ENCODE measurements at places on chromosomes 13 and 19.

GRCh38 chr13:40527914-40528313 lies 138.5 kb downstream of the FOXO1 start:
- no peak for DNase-seq

- DNase-seq: no peak
Observed at GRCh38 chr13:71408416-71408815, 458.6 kb downstream of the DACH1 start.

- no peak for DNase-seq
Observed at GRCh38 chr13:38758277-38758676, 71.4 kb downstream of the FREM2 start.

DNA sequence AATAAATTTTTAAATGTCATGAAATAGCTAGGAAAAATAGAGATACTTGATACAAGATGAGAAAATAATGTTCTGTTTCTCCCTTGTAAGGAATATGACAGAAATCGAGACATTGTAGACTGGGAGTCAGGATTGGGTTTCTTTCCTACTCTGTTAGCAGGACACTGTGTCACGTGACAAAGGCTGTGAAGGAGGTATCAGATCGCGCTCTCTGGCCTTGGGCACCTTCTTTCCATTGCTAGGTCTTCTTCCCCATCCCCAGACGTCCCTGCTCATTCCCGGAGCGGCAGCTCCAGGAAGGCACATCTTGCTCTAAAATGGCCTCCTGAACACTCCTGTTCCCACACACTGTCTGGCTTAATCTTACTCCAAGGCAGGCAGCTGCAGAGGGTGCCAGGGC lies 133.4 kb downstream of the TM9SF2 start:
- DNase-seq: no peak

GRCh38 chr13:110834572-110834971 lies 80.3 kb downstream of the ANKRD10 start:
- DNase-seq: no peak

GRCh38 chr19:17564781-17565180 lies 9.3 kb downstream of the COLGALT1 start:
- DNase-seq: no peak

GRCh38 chr13:40533072-40533471 lies 133.4 kb downstream of the FOXO1 start:
- DNase-seq: no peak

DNA sequence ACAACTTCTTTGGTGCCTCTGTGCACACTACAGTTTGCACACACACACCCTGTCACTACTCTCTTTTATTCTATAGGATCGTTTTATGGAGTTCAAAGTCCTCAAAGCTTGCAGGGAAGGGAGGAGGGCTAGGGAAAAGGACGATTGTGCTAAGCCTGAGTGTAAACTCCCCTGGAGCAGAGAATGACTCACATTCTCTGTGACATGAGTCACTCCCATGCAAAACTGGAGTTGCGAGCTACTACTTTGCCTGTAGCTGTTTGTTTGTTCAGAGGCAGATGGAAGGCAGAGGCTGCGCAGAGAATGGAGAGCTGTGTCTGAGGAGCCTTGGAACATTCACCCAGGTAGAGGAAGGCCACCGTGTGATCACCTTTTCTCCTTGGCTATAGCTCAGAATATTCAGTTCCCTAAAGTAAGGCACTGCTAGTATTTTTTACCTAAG lies 80.5 kb upstream of the MBNL2 start:
- DNase-seq: peak; percentile 11

GRCh38 chr13:103188713-103189326 lies 122.6 kb upstream of the SLC10A2 start:
- DNase-seq: no peak

DNA sequence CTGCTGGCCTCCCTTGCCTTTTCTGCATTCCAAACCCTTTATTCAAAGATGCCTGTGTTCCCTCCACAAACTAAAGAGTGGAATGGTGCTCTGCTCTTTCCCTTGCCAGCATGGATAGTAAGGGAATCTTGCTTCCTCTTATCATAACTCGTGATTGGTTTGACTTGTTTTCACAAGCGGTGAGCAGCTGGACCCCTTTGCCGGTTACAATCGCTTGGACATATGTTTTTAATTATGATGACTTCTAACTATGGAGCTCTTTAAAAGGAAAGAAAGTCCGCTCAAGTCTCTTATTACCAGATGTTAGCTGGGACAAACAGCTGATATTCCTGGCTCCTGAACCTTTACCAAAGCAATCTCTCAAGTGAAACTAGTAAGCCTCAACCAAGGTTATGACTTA lies 1094.7 kb downstream of the UQCRFS1 start:
- DNase-seq: no peak

- no peak for DNase-seq
Observed at GRCh38 chr13:77878190-77878589, 40.4 kb downstream of the EDNRB start.

- DNase-seq: no peak
Observed at GRCh38 chr13:67827992-67828391, 597.9 kb upstream of the PCDH9 start.

GRCh38 chr13:102484329-102484728 lies 82.5 kb upstream of the FGF14 start:
- no peak for DNase-seq

- no peak for DNase-seq
Observed at GRCh38 chr19:31436121-31436776, 87.0 kb upstream of the TSHZ3 start.

GRCh38 chr19:55368701-55369563 lies 1.3 kb downstream of the IL11 start:
- no peak for DNase-seq

DNA sequence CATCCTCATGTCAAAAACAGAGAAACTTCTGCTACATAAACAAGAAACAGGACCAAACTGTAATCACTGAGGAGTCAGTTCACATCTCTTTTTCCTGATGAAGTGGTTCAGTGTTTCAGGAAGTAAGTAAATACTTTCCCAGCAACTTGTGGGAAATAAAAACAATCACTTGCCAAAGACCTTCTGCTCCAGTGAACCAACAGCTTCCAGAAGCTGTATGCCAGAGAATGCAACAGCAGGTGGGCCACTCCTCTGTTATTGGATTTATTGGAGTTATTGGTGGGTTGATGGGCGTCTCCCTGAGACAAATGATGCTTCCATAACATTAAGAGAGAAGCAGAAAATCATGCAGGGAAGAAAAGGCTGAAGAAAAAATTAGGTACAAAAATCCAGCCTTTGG lies 9.9 kb downstream of the SLC6A16 start:
- DNase-seq: no peak

- no peak for DNase-seq
Observed at GRCh38 chr19:19805480-19805879, 16.1 kb downstream of the ZNF506 start.

DNA sequence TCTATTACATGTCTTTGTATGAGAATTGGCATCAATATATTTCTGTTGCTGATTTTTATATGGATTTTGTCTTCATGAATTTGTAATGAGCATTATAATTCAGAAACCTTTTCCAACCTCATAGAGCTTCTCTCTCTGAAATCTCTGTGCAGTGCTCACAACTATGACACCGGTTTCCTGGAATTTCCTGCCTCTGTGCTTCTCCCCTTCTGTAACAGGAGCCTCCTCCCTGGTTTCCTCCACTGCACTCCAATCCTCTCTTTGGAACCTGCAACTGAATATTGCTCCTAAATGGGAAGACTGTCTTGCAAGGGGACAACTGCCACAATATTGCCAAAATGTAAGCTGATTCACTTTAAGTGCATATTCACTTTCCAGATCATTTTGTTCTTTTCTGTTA lies 1147.9 kb downstream of the UQCRFS1 start:
- no peak for DNase-seq

- DNase-seq: no peak
Observed at GRCh38 chr13:114208134-114208533, 26.6 kb upstream of the CDC16 start.

DNA sequence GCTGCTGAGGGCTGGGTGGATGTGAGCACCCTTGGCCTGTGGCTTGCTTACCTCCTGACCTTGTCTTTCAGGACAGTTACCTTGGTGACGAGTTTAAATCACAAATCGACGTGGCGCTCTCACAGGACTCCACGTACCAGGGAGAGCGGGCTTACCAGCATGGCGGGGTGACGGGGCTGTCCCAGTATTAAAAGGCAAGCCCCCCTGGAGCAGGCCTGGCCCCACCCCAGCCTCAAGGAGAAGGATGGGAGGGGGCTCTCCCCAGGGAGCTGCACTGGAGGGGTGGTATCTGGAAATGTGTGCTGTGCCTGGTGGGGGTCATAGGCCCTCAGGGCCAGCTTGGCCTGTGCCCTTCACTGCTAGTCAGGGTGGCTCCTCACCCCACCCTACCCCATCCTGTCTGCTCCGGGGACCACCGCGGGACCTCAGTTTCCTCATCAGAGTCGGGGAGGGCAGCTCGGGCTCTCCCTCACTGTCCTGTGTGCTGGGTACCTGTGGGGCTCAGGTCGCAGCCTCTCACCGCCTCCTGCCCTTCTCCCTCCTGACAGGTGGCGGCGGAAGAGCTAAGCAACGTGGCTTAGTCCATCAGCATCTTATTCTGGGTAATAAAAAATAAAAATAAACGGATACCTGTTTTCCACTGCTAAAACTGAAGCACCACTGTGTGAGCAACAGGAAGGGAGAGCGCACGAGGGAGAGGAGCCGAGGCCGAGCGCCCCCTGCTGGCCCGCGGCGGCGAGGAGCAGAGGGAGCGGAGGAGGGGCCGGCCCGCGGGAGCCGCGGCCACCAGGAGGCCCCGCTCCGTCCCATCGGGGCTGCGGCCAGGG lies 29.8 kb downstream of the CERS1 start:
- DNase-seq: peak; percentile 74

- DNase-seq: peak; percentile 93
Observed at GRCh38 chr19:20776083-20777076, at the start of gene ZNF66. TSS of gene ZNF66 (plus strand) at chr19:20776304. CDS start at chr19:20776448, 144 bp downstream.

DNA sequence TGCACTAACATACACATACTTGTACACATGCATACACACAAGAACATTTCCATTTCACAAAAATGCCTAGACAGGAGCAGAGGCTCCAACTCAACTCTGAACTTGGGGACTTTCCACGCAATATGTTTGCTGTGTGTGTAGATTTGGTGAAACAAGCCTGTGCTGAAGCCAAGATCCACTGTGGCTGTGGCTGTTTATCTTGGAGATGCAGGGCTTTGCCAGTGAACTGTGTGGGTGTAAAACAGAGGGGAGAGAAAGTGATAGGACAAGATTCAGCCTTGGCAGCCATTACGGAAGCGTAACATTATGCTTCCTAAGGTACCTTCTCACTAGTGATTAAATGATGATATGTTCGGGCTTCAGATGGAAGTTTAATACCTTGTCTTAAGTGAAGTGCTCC lies 73.2 kb upstream of the MBNL2 start:
- no peak for DNase-seq

- no peak for DNase-seq
Observed at GRCh38 chr19:1481893-1482360, 2.9 kb upstream of the C19orf25 start.

DNA sequence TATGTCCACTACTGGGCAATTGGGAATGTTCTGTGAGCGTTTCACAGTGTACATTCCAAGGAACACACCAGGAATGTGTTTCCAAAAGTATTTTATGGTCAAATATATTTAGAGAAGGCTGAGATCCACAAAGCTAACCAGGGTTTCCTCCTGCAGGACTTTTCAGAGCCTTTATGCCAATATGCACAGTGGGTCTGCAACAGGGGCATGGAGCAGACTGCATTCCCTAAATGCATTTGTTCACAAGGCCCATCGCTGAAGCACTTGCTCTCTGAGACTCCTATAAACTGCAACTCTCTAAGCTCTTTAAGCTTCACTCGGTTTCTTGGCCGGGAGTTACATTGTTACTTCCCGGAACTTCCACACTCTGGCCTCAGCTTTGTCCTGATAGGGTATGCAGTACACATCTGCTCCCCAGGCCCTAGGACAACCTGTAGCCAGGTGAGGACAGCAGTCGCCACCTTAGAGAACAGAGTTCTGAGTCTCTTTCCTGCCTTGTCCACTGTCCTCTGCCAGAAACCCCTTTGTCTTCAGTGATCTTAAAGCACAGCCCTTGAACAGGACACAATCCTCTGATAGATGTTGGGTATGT lies 33.5 kb downstream of the FBN3 start:
- no peak for DNase-seq

DNA sequence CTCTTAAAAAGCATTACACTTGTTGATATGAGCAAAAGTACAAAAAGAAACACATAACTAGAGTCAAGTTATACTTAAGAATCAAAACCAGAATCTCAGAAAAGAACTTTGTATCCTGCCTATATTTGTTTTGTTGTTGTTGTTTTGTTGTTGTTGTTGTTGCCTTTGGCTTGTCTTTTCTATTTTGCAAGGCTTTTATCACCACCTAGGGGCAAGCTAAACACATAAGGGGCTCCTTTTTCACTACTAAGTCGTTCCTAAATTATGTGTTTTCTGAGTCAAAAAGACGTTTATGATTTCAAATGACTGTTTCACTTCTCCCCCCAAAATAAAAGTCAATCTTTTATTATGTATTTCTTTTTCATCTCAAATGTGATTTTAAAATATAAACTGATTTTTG lies 250.2 kb downstream of the RBM26 start:
- no peak for DNase-seq

GRCh38 chr19:6069268-6069791 lies 41.0 kb downstream of the RFX2 start:
- no peak for DNase-seq

- DNase-seq: no peak
Observed at GRCh38 chr13:46964789-46965527, 68.1 kb upstream of the HTR2A start.

DNA sequence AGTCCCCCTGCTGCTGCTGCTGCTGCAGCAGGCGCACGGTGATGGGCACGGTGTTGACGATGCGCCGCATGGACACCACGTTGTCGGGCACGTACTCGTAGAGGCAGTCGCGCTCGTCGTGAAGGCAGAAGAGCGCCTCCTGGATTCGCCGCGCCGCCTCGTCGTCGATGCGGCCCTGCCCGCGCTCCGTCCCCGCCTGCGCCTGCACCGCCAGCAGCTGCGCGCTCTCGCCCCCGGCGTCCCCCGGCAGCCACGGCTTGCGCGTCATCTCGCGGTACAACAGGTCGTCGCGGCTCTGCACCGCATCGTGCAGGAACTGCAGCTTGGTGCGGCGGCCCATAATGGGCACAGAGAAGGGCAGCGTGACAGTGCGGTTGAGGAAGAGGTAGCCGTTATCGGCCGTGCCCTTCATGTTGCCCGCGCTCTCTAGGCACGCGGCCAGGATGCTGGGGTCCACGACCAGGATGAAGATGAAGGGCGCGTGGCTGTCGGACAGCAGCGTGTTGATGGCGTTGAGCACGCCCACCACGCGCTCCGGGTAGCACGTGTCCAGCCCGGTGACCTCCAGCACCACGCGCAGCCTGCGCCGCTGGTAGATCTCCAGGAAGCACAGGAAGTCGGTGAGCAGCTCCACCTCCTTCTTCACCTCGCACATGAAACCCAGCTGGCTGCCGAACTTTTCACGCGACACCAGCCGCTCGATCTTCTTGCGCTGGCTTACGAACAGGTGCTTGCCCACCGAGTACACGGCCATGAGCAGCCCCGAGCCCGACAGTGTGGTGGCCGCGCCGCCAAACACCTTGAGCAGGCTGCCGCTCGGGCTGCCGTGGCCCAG lies 8.1 kb downstream of the NKPD1 start:
- peak; percentile 46 for DNase-seq

DNA sequence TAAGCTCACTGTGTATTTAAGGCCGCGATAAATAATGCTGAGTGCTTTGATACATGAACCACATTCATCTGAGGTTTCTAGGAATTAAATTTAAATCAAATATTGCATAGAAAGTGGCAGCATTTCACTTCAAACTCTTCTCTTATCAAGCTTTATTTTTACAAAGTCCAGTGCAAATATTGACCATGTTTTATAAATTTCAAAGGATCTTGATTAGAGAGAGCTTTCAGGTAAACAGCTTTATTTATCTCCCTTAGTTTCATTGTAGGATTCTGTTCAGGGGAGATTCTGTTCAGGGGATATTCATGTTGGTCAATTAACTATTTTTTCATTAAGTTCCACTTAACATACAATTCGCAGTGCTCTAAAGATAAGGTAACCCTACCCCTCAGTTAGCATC lies 249.7 kb upstream of the IRS2 start:
- DNase-seq: no peak

Data from activated naive CD8-positive, alpha-beta T cell treated with anti-CD3 and anti-CD28 coated beads, Interleukin-2, amount 50 U/mL, for 24 hours (primary cell).